ENCODE measurements at places on chromosomes 16 and 17.

DNA sequence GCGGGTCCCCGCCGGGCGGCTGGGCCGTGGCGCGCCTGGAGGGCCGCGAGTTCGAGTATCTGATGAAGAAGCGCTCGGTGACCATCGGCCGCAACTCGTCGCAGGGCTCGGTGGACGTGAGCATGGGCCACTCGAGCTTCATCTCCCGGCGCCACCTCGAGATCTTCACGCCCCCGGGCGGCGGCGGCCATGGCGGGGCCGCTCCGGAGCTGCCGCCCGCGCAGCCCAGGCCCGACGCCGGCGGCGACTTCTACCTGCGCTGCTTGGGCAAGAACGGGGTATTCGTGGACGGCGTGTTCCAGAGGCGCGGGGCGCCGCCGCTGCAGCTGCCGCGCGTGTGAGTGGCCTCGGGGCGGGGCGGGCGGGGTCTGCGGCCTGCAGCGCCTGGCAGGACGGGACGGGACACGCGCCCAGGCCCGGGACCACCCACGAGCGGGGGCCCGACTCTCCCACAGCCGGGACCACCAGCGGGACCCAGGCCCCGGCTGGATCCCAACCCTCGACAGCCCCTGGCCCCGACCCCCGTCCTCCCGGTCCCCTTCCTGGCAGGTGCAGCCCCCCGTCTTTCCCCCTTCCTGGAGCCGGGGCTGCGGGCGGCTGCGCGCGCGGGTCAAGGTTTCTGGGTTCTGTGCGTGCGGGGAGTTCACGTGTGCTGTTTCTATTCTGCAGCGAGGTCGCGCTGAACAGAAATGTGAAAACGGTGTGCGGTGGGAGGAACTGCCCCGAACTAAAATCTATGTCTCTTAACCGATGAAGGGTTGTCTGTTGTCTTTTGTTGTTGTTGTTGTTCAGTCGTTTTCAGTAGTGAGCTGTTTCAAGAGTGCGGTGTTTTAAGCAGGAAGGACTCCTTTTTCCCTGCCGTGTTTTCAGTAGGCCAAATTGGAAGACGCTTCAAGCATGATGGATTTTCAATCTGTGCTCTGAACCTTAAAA, 705 bp downstream of the FOXK2 start:
- DNase-seq, result peak; percentile 14

- DNase-seq, result no peak
Measured at GRCh38 chr16:51408357-51408756, 257.3 kb upstream of the SALL1 start.

GRCh38 chr17:66900126-66901010, 64.1 kb upstream of the CACNG4 start:
- no peak for DNase-seq

GRCh38 chr17:64103391-64104364, 26.3 kb downstream of the ERN1 start:
- no peak for DNase-seq

- DNase-seq, result no peak
Measured at GRCh38 chr16:67773569-67774456, 32.5 kb downstream of the RANBP10 start.
